ENCODE measurements at places on chromosomes 13 and 19.

DNA sequence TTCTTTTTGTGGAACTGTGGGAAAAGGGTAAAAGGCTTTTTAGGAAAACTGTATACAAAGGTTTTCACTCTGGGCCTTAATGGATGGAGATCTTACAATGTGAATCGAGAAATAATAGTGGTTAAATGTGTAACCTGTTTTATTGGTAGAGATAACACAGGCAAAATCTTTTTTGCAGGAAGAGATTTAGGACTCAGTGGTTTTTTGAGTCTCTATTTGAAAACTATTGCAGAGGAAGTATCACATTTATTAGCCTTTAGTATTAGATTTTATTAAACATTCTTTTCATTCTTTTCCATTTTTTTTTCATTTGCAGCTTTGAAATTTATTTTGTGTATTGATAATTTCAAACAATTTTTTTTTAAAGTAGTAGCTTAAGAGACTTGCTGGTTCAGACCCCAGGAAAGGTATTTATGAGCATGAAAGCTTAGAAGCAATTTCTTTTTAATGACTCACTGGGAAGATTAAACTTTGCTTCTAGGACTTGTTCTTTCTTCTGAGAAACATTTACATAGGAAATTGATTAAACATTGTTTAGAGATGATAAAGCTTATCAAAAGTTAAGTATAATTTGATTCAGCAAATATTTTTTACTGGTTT, 10.5 kb downstream of the KLF5 start:
- no peak for DNase-seq

DNA sequence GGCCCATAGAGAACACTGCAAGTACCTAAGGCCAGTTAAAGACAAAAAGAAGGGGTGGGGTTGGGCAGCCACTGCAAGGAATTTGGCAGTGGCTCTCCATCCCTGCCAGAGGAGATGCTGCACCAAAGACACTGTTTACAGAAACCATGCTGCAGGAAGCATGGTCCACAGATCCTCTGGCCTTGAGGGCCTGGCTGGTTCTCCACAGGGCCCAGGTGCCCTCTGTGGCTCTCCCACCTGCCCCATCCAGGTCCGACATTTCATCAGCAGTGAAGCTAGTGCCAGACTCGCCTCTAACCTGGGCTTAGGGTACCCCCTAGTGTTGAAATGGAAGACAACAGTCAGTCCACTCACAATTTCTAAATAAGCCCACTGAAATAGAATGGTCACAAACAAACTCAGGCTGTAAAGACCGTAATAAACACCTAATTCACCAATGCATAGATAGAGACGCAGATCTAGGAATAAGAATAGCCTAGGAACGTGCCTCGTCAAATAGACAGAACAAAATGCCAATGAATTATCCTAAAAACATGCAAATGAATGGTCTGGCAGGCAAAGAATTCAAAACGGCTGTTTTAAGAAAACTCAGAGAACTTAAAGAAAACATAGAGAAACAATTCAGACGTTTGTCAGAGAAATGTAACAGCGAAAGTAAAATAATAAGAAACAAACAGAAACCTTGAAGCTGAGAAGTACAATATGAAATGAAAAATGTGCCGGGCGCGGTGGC, 23.3 kb downstream of the LYPD4 start:
- no peak for DNase-seq

GRCh38 chr13:70849222-70849621, 741.0 kb upstream of the KLHL1 start:
- no peak for DNase-seq

DNA sequence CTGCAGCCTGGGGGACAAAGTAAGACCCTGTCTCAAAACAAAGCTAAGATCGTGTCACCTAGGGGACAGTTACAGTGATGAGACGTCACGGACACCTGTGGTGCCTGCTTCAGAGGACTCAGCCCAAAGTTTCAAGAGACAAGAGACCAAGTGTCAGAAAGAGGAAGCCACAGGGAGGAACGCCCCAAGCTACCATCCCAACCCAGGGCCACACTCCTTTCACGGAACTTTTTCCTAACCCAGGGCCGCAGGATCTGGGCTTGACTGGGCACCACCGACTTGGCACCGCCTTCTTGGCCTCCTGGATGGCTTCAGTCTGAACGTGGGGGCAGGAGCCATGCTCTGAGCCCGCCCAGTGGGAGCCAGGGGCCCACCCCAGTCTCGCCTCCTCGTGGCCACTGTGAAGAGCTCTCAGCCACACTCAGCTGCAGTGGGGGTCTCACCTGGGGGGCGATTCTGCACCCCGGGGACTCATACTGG, 8.5 kb downstream of the MOB3A start:
- DNase-seq = no peak

- no peak for DNase-seq
These were observed 49.7 kb downstream of the ESD start for GRCh38 chr13:46747031-46747820.

DNA sequence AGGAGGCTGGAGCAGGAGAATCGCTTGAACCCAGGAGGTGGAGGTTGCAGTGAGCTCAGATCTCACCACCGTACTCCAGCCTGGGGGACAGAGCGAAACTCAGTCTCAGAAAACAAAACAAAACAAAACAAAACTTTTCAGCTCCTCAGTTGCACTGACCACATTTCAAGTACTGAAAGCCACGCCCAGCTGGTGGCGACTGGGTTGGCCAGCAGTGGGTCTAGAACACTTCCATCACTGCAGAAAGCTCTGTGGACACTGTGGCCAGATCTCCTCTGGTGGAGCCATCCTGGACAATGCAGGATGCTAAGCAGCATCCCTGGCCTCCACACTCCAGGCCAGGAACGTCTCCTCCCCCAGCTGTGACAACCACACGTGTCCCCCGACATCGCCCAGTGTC, 21.1 kb downstream of the TLE2 start:
- no peak for DNase-seq

DNA sequence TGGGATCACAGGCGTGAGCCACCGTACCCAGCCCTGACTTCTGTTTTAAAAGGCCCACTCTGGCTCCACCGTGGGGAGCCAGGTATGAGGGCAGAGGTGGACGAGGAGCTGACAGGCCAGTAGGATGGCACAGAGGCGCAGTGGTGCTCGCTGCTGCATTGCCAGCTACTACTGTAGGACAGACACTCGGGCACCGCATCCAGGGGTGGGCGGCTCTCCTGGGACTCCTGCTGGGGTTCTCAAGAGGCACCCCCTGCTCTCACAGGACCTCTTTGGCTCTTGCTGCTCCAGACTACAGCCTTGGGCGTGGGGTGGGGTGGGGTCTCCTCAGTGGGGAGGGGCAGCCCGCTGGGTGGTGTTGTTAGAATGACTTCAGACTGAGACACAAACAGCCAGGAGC, 53.4 kb downstream of the LATS2 start:
- no peak for DNase-seq

GRCh38 chr19:28864577-28865042, 348.3 kb downstream of the UQCRFS1 start:
- no peak for DNase-seq

All from stimulated activated CD8-positive, alpha-beta memory T cell treated with anti-CD3 and anti-CD28 coated beads, Interleukin-7, amount 100 ng/mL, for 24 hours (primary cell).